ENCODE measurements at places on chromosomes 5 and 9. TPM values are rescaled to one million over a fixed set of nuclear protein-coding genes. Genes with fewer than 3 reads are reported as not detected.

DNA sequence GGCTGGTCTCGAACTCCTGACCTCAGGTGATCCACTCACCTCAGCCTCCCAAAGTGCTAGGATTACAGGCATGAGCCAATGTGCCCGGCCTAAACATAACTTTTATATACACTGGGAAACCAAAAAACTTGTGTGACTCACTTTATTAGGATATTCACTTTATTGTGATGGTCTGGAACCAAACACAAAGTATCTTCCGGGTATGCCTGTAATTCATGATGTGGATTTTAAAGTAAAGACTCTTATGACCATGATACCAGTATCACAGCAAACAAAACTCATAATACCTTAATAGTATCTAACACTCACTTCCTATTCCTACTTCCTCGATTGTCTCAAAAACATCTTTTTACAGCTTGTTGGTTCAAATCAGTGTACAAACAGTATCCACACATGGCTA is 12.7 kb upstream of the GFPT2 start:
- ATAC-seq, result no peak

DNA sequence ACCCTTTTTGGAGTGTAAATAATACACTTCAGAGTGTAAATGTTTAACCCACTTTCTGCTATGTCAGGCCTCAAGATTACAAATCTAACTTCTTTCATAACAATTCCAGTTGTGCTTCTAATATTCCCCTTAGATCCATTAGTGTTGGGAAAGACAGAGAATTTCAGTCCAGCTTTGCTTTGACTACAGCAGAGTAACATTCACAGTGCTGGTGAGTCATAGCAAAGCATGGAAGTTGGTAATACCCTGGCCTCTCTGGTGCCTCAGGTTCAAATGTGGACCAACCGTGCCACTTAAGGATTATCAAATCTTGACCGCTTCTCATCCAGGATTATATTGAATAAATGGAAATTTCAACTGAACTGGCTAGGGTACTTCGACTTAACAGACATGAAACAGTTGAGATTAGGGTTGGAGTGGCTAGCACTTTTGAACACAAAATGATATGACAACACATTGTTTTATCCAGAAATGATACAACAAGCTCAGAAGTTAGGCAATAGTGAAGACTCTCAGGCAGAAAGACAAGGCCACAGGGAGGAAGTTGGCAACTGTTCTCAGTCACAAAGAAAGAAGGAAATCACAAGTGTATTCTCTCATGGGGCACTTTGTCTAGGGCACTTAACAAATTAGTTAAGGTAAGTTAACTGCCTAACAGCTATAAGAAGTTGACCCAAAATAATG is 24.4 kb upstream of the RASA1 start:
- ATAC-seq, result peak; percentile 91

DNA sequence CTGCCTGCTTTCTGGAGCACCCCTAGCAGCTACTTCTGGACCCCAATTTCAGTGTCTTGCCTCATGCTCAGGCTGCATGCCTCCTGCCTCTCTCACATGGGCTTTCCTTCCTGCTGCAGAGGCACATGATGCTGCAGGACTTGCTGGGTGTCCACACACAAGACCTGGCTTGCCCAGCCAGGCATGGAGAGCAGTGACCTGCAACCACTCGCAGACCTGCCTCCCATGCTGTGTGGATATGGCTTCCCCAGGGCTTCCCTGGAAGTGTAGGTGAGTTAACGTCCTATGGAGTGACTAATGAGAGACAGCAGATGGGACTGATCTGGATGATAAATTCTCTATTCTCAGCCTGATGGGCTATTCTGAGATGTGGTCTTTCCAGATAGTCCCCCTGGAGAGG is 53.2 kb upstream of the SMIM32 start:
- no peak for ATAC-seq

HARS2 gene
- 41.6 TPM for total RNA-seq

DNA sequence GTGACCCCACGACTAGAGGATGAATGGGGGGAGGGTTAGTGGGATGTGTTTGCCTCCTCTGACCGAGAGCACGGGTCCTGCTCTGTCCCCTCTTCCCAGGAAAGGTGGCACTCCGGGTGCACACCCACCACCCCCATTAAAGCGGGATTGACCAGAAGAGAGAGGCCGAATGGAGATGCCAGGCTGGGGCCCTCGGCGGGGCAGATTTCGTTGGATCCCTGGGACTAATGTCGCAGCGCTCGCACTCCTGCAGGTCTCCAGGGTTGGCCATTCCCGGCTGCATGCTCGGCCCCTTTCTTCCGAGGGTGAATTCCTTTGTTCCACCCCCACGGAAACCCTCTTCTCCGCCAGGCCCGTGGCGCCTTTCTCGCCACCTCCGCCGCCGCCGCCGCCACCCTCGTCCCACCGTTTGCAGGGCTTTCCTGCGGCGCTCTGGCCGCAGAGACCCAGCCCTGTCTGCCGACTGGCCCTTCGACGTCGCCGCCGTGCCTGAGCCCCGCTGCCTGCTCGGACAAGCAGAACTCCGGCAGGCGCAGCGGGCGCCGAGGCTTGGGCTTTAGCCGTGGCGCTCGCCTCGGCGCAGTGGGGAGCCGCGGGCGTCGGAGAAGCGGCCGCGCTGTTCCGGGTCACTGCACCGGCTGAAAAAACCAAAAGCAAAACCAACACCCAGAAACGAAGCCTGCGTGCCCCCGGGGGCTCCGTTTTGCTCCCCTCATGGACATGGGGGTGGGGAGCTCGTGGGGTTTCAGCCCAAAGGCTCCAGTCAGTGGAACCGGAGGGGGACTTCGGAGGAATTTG is 11.8 kb downstream of the LMX1B start:
- no peak for ATAC-seq

CCDC171 gene
- 0.94 TPM for total RNA-seq

KCNT1 gene
- total RNA-seq, result not detected

DNA sequence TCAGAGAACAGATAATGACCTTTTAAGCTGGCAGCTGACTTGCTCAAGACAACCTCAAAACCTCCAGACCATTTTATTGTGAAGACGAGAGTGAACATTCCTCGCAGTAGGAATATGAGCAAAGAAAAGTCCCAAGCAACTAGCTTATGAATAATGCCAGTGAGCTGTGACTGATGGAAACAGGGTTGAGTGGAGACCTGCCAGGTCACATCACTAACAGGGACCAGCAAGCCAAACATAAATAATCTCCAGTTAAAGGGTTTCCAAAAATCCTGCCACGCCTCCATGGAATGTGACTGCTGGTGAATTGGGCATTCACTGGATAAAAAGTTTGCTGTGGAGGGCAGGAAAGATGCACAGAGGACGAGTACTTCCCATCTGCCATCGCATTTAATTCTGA is 185.4 kb downstream of the CRB2 start:
- no peak for ATAC-seq

FAXDC2 gene
- total RNA-seq, result 27.8 TPM

DNA sequence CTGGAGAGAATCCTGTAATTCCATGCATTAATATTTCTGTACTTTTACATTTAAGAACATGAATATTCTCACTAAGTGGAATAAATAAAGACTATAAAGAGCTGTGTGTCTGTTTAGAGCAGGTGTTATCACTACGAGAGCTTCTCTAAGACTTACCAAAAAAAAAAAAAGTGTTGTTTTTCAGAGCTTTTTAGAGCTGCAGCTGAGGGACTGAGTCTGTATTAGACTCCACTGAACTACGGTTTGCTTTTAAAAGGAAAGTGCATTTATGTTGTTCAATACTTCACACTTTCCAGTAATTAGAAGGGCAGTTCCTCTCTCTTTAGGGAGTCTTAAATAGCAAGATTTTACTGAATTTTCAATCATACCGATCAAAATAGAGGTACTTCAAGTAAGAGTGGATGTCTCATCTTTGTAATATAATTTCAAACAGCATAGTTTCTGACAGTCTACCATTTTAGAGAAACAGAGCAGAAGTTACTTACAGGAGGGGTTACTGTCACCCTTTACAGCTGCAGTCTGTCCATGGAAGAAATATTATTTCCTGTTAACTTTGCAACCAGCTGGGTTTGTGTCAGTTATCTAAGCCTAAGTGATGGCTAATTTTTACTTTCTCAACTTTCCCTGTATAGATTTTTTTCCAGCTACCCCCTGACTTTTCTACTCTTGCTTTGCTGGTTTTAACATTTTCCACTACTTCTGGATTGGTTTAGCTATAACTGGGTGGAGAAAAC is 2.4 kb downstream of the SYK start:
- no peak for ATAC-seq

DNA sequence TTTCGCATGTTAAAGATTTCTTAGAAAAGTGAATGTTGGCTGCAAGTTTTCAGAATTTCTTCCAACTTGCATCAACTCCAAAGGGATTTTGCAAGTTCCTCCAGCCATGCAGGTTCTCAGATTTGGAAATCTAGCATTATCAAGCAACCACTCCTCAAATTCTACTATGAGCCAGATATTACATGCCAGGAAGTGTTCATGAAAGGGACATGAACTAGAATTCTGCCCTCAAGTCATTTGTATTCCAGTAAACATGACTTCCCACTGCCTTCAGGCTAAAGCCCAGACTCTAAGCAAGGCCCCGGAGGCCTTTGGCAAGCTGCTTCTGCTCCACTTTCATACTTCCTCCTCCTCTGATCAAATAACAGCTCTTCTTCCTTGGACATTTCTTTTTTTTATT is 111.3 kb upstream of the PAPPA start:
- ATAC-seq, result no peak

SPINK4 gene
- not detected for total RNA-seq

SPATA6L gene
- total RNA-seq, result 0.94 TPM

- ATAC-seq, result no peak
Observed at GRCh38 chr9:32589083-32589723, 16.2 kb upstream of the NDUFB6 start.

DNA sequence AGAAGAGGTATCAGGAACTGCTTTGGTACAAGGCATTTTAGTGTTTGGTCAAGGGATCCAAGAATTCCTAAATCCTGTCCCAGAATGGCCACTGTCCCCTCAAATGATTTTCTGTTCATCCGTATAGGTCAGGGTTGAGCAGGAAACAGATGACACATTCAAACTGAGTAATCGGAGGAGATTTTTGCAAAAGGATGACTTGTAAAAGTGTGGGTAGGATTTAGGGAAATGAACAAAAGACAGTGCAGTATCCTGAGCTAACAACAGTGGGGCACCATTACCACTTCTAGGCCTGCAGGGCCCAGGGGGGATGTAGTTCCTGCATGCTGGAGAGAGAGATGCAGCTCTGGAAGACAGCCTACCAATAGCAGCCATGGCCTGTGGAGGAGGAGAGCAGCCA is 290.1 kb downstream of the ZSWIM6 start:
- no peak for ATAC-seq

- ATAC-seq, result no peak
Observed at GRCh38 chr5:107805166-107805565, 134.4 kb upstream of the EFNA5 start.

DNA sequence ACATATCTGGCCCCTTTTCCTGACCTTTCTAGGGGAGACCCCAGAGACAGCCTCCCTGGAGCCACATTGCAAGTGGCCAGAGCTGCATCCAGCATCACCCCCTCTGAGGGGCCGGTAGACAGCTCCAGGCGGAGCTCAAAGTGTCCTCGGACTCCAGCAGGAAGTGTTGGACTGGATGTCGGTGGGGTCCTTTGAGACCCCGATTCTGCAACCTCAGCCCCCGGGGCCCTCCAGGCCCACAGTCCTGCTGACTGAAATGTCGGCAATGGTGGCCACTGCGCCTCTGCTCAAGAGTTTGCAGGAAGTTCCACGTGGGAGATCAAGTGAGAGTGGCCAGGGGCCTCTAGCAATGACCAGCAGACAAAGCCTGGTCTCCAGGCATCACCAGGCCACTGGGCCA is 115.9 kb upstream of the FOXD4L5 start:
- no peak for ATAC-seq

GRCh38 chr9:97900738-97901565 is 21.3 kb downstream of the TRMO start:
- no peak for ATAC-seq

DNA sequence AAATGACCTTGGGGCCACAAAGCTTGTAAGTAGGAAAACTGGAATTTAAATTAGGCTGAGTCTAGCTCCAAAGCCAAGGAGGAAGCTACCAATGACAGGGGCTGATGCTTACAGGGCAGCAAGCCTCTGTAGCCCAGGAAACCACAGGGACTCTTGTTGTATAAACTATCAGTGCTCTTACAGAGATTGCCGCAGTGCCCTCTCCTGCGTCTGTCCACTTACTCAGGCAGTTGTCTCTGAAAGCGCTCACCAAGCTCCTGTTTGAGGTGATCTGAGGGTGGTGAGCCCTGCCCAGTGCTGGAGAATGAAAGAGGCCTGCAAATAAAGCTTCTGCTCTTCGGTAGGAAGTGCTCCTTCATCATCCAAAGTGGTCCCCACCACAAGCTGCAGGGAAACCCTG is 498.8 kb downstream of the ARHGEF28 start:
- ATAC-seq, result no peak

- no peak for ATAC-seq
Observed at GRCh38 chr5:82163452-82164175, 114.5 kb downstream of the RPS23 start.

GRCh38 chr5:74588415-74588814 is 52.1 kb downstream of the ENC1 start:
- no peak for ATAC-seq

GRCh38 chr5:39231705-39232525 is 12.6 kb upstream of the FYB1 start:
- no peak for ATAC-seq

- ATAC-seq, result no peak
Observed at GRCh38 chr5:158023266-158023665, 164.3 kb upstream of the CLINT1 start.

DNA sequence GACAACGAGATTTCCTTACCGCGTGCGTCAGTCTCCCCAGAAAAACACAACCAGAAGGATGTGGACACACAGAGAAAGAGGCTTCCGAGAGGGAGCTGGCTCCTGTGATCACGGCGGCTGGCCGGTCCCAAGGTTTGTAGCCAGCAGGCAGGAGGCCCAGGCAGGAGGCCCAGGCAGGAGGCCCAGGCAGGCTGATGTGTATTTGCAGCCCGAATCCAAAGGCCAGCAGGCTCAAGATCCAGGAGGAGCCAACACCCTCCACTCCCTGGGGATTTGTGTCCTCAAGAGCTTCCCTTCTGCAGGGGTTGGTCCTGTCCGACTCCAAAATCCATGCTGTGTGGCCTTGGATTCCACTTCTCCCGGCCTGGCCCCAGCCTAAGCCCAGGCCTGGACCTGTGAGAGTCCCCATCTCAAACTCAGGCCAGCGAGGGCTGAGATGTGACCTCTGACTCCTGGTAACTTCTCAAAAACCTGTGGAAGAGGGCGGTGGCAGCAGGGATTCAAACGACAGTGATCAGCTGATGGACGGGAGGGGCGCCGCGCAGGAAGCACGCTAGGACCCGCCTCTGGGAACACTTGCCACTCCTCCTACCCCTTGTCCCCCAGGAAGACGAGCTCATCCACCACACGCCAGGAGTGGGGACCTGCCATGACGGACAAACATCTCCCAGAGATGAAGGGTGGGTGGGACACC is 75.0 kb upstream of the PPP1R26 start:
- ATAC-seq, result no peak

- ATAC-seq, result no peak
Observed at GRCh38 chr9:38043931-38044623, 24.9 kb downstream of the SHB start.
